ENCODE measurements at places on chromosomes 7 and 10.
A peak's percentile ranks its signal among the peaks of the same experiment; 100 is the strongest.

DNA sequence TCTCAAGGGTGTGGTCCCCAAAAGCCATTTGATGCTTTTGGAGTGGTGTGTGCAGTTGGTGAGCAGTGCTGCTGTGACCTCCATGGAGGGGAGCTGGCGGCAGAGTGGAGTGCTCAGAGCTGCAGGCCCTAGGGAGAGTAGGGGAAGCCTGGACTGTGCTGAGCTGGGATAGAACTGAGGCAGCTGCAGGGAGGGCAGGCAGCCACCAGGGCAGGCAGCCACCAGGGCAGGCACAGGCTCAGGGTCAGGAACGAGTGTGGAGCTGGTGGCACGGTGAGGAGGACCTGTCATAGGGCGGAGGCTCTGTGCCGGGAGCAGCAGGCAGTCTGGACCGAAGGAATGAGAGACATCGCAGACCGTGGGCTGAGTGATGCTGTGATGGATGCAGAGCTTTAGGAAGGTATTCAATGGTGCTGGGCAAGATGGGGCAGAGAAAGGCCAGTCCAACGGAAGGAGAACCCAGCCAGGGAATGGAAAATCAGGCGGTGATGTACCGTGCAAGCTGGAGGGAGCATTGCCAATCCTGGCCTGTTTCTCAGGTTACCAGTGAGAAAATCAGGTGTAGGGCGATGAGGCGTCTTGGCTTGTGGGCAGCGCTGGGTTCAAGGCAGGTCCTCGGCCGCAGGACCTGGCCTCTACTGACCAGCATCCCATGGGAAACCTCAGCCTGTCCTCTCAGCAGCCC, 152.6 kb downstream of the CAMK1D start:
- DNase-seq = no peak

- no peak for DNase-seq
Measured at GRCh38 chr7:126079151-126079550, 1149.5 kb upstream of the POT1 start.

DNA sequence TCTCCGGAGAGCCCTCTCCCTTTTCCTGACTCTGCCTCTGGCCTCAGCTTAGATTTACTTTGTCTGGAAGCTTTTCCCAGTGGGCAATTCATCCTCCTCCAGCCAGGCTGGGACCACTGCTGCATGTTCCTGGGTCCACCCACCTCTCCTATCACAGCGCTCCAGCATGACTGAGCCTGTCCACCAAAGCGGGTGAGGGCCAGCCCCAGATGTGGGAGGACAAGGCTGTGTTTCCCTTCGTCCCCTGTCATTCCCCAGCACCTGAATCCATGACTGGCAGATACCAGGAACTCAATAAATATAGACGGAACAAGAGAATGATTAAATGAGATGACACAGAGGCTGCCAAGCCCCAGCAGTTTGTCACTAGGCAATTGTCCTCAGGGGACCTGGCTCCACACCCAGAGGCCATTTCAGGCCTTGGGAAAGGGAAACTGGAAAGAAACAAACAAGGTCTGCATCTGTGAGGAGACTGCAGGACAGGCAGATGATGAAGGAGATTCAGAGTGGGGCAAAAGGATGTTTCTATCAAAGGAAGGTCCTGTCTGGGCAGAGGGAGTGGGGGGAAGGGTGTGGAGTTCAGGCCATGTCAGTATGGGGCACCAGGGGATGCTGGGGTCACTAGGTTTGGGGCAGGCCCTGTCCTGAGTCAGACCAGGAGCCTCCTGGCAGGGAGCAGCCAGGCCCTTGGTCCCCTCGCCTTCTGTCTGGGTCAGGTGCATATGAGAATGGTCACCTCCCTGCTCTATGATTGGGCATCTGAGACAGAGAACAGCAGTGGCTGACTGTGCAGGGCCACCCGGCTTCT, 576.4 kb downstream of the GRID1 start:
- DNase-seq = no peak

DNA sequence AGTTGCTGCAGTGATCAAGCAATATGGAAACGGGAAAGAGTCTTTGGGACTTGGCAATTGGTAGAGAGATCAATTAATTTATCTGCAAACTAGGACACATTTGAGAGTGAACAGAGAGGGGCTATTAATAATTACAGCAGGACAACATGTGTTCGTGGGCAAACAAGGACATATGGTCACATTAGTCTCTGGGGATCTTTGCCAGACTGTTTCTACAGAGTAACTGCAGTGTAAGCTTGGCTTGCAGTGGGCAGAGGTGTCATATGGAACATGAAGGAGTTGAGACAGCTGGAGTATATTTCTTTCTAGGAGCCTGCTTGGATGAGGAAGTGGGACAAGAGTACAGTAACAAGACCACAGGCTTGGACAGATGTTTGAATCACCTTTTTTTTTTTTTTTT, 232.1 kb upstream of the LYZL1 start:
- DNase-seq = no peak

DNA sequence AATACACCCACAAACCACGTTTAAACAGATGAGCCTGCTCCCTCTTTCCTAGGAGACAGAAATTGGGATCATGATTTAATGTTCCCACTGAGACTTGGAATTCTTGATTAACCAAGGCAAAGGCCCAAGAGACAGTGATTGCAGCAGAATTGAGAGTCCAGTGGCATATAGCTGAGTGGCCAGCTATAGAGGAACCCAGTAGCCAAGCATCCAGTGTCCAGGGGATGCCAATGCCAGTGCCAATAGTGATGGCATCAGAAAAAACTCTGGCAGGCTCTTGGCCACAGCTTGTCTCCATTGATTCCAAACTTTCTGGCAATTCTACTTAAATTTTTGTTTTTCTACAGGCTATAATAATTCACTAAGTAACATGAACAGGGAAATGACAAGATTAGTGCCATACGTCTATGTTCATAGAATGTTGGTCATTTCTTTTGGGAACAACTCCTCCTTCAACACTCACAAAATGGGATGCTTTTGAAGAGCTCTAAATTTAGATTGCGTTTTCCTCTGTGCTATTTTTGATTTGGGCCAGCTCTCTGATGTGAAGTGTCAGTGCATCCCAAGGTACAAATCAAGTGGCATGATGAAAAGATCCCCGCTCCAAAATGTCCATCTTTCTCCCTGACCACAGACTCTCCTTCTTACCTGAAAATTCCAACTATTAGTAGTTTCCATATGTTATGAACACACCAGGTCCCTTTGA, 83.1 kb upstream of the A1CF start:
- no peak for DNase-seq

DNA sequence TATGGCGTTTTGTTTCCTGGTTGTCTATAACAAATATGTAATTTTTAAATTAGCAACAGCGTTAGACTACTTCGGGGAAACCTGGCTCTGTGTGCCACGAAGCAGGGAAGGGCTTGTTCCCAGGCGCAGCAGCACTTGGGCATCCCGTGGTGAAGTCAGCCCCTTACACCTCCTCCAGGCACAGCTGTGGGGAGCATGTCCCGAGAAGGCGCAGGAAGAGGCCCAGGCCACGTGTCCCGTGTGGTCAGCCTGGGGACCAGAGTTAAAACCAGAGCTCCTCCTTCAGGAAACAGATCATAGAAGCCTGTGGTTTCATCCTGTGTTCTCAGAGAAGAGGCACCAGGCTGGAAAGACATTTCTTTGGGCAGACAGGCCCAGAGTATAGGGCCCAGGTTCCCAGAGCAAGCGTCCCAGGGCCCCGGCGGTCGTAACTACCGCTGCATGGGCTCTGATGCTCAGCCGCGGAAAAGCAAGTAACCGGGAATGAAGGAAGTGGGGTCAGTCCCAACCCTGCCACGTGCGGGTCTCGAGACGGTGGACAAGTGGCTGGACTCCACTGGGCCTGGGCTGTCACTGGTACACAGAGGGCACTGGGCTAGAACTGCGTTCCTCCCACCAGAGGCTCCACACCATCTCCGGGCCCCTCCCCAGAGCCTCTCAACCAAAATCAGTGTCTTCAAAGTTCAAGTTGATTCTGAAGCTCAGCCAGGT, 7.1 kb downstream of the NUDT1 start:
- peak; percentile 83 for DNase-seq

DNA sequence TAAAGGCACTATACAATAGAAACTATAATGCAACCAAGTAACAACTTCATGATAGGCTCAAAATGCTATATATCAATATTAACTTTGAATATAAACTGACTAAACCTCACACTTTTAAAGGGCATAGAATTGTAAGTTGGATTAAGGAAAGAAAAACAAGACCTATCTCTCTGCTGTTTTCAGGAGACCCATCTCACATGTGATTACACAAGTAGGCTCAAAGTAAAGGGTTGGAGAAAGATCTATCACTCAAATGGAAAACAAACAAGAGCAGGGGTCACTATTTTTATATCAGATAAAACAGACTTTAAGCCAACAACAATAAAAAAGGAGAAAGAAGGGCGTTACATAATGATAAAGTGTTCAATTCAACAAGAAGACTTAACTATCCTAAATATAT, 155.5 kb downstream of the CDK14 start:
- DNase-seq = no peak

- peak; percentile 66 for DNase-seq
Measured at GRCh38 chr10:32239769-32240168, 107.2 kb downstream of the EPC1 start.

- DNase-seq = peak; percentile 80
Measured at GRCh38 chr7:43785420-43785819, 26.9 kb downstream of the BLVRA start.

GRCh38 chr10:106107706-106108105, 1056.8 kb downstream of the SORCS1 start:
- no peak for DNase-seq

GRCh38 chr10:36634916-36635315, 490.5 kb upstream of the ANKRD30A start:
- no peak for DNase-seq

DNA sequence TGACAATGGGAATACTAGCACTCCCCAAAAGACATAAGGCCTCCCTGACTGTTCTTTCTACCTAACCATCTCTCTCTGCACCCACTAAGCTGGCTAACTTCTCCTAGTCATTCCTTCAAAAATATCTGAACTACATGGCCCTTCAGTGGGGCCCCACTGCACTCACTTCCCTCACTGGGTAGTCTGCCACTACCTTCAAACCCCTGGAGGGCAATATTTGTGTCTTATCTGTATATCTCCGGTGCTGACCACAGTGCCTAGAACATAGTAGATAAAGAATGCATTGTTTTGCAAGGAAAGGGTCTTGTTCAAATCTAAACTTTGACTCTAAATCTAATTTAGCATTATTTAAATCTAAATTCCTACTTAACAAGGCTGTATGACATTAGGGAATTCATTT, 44.3 kb downstream of the CACUL1 start:
- no peak for DNase-seq

GRCh38 chr7:11343818-11344413, 370.2 kb downstream of the PHF14 start:
- DNase-seq = peak; percentile 62

- no peak for DNase-seq
Measured at GRCh38 chr7:155811560-155811894, 736 bp downstream of the SHH start.

GRCh38 chr7:26200038-26200443, 505 bp downstream of the HNRNPA2B1 start:
- peak; percentile 72 for DNase-seq

DNA sequence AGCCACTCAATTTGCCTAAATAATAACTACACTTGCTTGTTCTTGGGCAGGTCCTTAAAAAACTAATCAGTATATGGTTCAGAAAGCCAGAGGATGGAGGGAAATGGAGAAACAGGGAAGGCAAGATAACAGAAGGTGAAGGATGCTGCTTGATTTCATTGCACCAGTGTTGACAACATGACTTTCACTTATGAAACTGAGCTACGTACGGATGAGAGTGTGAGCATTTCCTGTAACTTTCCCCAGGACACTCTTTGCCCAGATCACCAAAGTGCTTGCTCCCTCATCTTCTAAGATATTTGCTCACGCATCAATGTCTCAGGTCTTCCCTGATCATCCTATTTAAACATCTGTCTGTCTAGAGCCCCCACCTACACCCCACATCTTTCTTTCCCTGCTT, 37.4 kb downstream of the SLC35B4 start:
- no peak for DNase-seq

- DNase-seq = no peak
Measured at GRCh38 chr7:68892236-68892635, 706.0 kb upstream of the AUTS2 start.

- no peak for DNase-seq
Measured at GRCh38 chr10:116311706-116312490, 12.3 kb upstream of the CCDC172 start.

DNA sequence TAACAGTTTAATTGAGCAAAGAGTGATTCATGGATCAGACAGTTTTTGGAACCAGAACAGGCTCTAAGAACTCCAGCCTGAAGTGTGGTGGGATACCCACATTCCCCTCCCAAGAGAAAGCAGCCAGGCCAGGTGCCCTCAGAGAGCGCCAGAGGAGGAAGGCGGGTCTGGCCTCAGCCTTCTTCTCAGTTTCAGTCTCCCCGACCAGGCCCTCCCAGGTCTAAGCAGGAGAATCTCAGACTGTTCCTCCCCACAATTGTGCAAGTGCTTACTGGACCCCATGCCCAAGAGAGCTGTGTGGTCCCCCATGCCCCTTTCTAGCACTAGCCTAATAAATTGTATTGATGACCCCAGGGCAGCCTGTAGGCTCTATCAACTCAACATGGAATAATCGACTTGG, 25.6 kb downstream of the PPIF start:
- no peak for DNase-seq

DNA sequence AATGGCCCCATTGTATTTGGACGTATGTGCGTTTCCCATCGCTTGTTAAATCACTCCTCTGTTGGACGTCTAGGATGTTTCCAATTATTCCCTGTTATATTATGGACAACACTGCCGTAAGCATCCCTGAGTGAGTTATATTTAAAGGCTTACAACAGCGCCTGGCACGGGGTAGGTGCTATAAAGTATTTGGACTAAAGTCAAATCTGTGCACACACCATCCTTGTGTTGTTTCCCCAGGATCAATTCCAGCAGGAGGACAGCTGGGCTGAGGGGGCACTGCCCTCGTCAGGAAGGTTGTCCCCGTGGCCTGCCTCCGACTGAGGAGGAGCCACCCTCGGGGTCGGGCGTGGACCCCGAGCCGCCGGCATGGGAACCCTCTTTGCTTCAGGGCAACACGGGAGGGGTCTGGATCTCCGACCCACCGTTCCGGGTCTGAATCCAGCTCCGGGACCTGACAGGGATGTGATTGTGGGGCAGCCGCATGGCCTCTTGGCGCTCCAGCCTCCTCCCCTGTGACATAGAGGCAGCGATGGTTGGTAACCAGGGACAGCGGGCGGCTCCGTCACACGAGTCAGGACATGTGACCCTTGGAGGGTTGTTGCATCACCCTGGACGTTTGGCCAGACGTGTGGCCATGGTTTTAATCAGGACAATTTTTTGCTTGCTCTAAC, 1.5 kb upstream of the JAKMIP3 start:
- DNase-seq = no peak

DNA sequence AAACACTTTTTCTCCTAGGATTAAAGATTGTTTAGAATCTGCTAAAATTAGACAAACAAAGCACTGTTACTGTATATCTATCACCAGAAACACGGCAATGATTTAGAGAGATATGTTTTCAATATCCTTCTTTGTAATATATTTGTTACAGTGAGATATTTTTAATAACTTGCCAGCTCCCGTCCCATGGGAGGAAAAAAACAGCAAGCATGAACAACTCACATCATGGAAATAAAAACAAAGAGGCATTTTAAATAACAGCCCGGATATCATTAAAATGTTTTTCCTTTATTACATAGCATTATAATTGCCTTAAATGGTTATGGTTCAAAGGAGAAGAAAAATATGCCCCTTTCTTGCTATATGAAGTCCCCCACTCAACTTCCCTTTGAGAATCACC, 272.1 kb downstream of the BMPER start:
- no peak for DNase-seq
